ENCODE measurements at places on chromosomes 6 and 20.

GRCh38 chr20:64103871-64104666, 3.3 kb downstream of the NPBWR2 start:
- DNase-seq: peak; percentile 13

- no peak for DNase-seq
These were observed 46.2 kb downstream of the BACH2 start for GRCh38 chr6:90250405-90250804.

GRCh38 chr6:158849899-158850806, 31.0 kb upstream of the EZR start:
- no peak for DNase-seq

GRCh38 chr20:1391640-1392442, 1.0 kb downstream of the FKBP1A start:
- DNase-seq: no peak

DNA sequence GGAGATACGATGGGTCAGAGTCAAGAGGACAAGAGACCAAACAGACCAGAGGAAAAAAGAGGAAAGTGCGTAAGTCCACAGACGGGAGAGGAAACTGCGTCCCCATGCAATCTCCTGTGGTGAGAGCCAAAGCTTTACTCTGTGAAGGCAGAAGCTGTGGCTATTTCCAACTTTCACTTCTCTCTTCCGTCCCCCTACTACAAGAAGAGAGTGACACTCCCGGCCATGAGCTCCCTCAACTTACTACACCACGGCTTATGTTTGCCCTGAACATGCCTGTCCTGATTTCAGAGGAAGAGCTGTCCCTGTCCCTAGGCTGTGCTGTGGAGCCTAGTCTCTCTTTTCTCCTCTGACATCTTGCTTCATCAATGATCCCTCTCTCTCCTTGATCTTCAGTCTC, 11.5 kb upstream of the SSR1 start:
- no peak for DNase-seq

DNA sequence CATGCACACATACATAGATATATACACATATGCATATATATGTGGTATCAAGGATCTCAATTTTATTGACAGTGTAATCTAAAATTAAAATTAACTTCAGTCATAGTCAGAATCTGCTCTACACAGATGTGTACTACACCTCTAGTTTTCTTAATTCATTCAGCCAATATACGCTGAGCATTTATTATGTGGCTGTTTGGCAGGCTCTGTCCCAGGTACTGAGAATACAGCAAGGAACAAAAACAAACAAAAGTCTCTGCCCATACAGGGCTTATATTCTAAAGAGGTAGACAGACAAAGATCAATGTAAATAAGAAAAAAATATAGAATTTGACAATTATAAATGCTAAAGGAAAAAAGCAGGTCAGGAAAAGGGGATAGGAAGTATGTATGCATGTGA, 7.8 kb upstream of the RGS17 start:
- DNase-seq: no peak

- DNase-seq: no peak
These were observed 525 bp downstream of the PNRC1 start for GRCh38 chr6:89081129-89081422.

- no peak for DNase-seq
These were observed 1288.1 kb upstream of the MAP3K7 start for GRCh38 chr6:91874971-91875370.

DNA sequence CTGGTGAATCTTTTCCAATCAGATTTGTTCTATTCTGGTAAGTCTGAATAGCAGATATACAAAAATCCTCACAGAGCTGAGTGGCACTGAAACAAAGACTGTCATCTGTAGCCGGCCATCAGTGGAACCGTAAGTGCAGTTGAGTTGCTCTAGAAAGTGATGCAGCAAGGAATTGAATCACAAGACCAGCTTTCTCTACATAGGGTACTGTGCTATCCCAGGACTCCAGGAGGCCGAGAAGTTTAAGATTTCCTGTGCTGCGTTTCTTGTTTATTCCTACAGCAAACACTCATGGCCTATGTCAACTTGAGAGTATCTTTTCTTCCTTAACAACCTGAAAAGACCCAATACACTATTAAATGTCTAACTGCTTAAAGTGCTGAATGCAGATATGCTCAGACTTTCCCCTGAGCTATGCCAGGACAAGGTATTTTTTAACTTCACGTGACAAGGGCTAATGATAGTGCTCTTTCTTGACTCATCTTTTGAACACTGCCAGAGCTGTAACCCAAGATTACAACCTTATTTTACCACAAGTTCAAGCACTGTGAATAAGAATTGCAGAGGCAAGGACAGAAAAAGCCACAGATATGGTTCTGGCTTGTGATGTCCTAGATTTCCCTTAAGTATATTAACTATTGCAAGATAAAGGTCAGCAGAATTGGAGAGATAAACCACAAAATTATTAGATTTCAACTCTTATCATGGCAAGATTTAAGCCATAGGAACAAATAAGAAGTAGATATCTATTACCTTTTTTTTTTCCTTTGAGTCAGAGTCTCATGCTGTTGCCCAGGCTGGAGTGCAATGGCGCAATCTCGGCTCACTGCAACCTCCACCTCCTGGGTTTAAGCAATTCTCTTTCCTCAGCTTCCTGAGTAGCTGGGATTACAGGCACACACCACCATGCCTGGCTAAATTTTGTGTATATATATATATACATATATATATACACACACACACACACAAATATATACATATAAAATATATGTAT, 71.6 kb downstream of the GJA1 start:
- DNase-seq: no peak
